Sciatic nerve (tissue), 2 donors: ENCODE measurements at places on chromosomes 11 and 22. TPM values are rescaled to one million over a fixed set of nuclear protein-coding genes. Genes with fewer than 3 reads are reported as not detected.

DNA sequence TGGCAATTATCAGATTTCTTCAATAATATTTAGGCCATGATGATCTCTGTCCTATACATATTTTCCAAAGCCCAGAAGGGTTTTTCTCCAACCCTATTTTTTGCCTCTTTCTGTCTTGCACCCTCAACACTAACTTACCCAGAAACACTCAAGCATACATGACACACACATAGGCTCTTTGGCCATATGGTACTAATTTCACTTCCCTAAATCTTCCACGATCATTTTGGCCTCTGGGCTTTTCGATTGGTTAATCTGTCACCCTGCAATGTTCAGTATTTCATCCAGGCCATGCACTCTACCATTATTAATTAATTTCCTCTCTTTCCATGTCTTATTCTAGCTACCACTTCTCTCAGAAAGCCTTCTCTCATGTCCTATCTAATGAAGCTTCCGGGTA is 59.8 kb downstream of the LUZP2 start:
- DNase-seq: no peak

GRCh38 chr11:86775361-86775760 is 25.0 kb upstream of the PRSS23 start:
- no peak for DNase-seq

DNA sequence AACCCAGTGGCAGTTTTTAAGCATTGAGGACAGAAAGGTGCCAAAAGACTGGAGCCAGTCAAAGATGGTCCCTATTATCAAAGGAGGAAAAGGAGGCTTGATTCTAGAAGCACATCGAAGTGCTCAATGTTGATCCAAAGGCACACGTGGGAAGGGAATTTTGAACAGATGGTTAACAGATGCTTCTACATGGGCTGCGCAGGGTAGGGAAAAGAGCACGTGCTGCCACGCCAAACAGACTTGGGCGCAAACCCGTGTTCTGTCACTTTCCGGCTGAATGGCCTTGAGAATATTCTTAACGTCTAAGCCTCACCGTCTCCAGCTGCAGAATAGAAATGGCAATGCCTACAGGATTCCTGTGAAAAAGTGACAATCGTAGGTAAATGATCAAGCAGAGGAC is 217.9 kb upstream of the MTNR1B start:
- no peak for DNase-seq

DNA sequence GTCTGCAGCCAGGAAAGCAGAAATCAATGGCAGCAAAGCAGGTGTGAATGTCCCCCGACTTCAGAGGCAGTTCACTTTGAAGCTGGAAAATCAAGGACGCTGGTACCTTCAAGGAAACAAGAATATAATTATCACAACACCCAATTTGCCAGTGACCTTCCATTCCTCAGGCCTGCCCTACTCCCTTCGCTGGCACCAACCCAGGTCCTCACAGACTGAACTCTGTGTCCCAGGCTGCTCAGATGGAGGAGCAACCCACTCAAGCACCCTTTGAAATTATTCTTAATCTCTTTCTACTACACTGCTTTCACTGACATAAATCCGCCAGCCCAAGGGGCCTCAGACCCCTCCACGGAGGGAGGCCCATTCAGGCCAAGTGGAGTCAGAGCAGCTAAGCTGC is 64.7 kb upstream of the WT1 start:
- DNase-seq: no peak

DNA sequence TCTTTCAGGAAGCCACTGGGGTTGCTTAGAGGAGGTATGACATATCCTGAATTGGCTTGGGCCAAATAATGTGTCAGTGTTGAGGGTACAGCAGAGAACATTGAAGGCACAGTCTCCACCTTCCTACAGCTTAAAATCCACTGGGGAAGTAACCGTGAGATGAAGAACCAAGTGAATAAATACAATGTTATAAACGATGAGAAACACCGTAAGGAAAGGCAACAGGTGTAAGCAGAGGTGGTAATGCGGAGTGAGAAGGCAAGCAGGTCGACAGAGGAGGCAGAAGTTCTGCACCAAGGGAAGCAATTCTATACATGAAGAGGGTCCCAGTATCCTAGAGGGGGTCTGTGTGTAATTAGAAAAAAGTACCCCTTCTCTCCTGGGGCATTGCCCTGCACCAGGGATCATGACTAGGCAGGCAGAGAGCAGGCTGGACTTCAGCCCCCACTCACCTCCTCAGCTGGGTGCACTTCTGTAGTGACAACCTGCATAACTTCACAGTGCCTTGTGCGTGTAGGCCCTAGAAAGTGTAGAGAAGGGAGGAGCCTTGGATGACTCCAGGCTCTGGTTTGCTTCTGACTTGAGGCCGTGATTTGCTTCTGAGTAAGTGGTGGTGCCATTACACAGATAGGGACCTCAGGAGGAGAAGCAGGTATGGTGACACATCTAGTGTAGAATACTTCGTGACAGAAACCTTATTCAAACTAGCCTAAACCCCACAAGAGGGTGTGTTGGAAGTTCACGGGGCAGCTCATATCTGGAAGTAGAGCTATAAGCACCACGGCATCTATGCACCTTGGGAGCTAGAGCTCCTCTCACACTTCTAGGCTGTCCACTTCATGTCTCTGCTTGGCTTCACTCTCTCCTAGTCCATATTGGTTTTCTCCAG is 4.9 kb downstream of the MYOD1 start:
- no peak for DNase-seq

DNA sequence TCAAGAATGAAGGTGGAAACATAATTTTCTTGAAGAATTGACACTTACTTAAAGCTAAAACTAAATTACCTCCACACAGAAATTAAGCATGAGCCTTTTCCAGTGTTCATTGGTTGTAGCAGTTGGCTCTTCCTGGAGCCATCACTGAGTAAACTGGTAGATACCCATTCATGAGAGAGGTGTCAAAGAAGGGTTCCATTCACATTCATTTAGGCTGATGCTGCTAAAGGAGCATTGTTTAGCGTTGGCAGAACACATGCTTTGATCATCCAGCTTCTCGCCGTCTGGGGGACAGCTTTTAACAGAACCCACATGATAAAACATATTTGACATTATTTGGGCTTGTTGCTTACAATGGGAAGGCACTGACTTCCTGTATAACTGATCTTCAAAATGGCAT is 71.6 kb downstream of the TNRC6B start:
- no peak for DNase-seq

- DNase-seq: no peak
These were observed 363.3 kb upstream of the CCDC90B start for GRCh38 chr11:83649528-83649855.

GRCh38 chr22:49699928-49700498 is 127.7 kb downstream of the BRD1 start:
- peak; percentile 35 for DNase-seq

GRCh38 chr22:21731503-21731902 is 4.1 kb downstream of the YPEL1 start:
- DNase-seq: no peak

GRCh38 chr22:44965171-44965570 is 44.6 kb downstream of the PHF21B start:
- DNase-seq: no peak

GRCh38 chr22:41596776-41597634 is 7.4 kb upstream of the PMM1 start:
- DNase-seq: no peak

DNA sequence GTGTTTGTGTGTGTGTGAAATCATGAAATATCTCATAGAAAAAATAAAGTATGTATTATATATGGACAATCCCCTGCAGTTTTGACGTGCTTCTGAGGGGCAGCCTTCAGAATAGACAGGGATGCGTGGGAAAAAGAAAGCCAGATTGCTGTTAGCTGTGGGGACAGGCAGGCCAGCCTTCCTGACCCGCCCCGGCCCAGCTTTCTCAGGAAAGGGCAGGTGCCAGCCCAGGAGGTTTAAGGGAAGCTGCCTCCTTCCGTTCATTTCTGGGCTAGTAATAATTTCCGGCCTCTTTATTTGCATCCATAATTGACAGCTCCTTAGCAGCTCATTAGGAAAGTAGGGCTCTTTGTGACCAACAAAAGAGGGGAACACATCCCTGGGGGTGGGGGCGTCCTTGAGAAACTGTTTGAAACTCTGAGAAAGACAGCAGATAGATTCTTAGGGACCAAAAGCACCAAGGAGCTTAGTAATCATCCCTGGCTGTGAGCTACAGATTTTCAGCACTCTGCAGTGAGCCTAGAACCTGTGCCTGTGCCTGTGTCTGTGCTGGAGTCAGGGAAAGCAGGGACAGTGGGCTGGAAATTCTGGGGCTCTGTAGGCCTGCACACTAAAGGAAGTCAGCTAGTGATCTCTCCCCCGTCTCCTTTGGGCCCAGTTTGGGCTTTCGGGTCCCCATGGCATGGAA is 632.9 kb upstream of the CADM1 start:
- DNase-seq: no peak

GRCh38 chr22:18996376-18996900 is 60.3 kb upstream of the PRODH start:
- DNase-seq: no peak

- DNase-seq: no peak
These were observed 1.9 kb downstream of the CD151 start for GRCh38 chr11:834371-835316.

DNA sequence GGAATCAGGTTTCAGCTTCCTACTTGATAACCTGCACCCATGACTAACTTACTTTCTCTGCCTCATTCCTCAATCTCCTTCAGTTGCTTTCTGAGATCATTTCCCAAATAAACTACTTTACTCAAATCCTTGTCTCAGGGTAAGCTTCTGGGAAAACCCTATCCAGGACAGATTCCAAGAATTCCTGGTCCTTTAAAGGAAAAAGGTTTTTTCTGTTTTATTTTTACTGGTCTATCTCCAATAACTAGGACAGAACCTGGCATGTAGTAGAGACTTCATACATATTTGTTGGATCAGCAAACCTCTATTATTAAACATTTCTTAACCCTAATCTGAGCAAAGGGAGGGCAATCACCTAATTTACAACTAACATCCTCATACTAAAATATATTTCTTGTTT is 910.5 kb upstream of the CHORDC1 start:
- no peak for DNase-seq

- no peak for DNase-seq
These were observed 104.6 kb upstream of the SORL1-AS1 start for GRCh38 chr11:121557348-121557747.

DNA sequence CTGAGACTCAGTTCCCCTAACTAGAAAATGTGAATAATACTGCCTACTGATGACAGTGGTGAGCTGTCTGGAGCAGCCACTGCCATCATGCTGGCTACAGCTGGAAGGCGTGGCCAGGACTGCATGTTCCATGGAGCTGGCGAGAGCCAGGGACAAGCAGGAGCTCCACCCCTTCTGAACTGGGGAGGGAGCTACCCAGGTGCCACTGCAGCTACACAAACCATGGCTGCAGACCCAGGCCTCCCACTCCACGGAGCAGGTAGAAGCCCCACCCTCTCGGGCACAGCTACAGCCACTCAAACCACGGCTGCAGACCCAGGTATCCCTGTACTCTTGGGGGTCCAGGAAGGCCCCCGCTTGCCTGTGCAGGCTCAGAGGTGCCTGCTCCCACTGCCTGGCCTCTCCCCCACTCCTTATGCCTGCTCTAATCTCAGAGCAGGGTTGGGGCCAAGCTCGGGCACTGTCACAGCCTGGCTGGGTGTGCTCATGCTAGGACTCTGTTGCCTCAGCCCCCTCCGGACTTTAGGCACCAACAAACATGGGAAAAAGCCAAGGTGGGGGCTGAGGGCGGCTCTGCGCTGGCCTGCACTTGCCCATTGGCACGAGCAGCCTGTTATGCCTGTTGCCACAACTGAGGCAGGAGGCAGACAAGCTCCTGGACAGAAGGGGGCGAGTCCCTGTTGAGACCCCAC is 51.7 kb downstream of the RAB30 start:
- no peak for DNase-seq

- DNase-seq: no peak
These were observed 13.6 kb downstream of the UCP2 start for GRCh38 chr11:73969091-73969490.

GRCh38 chr11:86202013-86202336 is 42.6 kb upstream of the EED start:
- no peak for DNase-seq

DNA sequence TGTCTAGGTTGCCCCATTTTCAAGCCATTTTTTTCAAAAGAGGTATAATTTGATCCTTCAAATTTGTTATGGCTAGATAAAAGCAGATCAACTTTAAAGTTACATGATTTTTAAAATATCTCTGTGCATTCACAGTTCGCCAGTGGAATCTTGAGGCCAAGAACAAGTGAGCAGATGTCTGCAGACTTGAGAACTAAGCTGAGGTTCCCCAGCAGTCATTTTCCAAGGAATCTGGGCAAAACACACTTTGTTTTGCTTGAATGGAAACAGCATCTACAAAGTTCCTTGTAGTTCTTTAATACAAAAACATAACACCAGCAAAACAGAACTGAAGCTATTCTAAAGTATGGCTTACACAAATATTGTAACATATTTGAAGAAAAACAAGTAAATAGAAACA is 7.7 kb downstream of the MPPED2 start:
- DNase-seq: no peak

GRCh38 chr11:96211436-96211835 is 131.6 kb downstream of the MAML2 start:
- no peak for DNase-seq

GRCh38 chr11:119839476-119840133 is 110.6 kb upstream of the NECTIN1 start:
- no peak for DNase-seq

DNA sequence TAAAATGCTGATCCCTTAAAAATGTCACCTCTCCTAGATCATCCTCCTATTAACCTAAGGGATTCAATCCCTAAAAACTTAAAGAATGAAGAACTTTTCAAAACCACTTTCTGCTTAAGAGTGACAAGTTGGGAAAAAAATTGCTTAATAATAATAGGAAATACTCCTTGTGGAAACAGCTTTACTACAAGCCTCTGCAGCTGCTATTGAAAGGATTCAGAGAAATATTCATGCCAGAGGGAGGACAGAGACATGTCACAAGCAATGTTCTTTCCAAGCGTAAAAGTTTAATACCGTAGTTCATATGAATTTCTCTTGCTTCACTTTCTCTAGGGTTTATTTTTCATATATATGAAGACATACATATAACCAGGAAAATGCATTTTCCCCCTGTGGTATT is 98.2 kb downstream of the ARHGAP20 start:
- DNase-seq: no peak

- no peak for DNase-seq
These were observed 76.0 kb downstream of the FDX1 start for GRCh38 chr11:110505528-110506284.

DNA sequence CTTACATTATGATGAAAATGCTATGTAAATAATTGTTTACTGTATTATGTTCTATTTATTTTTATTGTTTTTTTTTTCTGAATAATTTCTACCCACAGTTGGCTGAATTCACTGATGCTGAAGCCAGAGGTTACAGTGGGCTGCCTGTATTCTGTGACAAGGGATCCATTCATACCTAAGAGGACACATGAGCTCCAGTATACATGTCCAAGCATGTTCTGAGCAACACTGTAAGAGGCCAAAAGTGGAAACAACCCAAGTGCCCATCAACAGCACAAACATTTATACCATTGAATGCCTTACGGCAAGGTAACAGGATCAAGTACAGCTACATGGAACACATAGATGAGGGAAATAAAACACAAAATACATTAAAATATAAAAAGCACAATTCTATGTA is 1.4 kb upstream of the SRSF8 start:
- DNase-seq: no peak

Gene PTPN5
- 3.2 TPM for total RNA-seq

Gene ANO9
- 0.98 TPM for total RNA-seq

Gene MPPED2
- total RNA-seq: 8.0 TPM

Gene KMT5B
- total RNA-seq: 59.0 TPM

Gene JAM3
- total RNA-seq: 126 TPM

Gene CBY1
- 31.4 TPM for total RNA-seq

Gene RELA
- 95.6 TPM for total RNA-seq

Gene DNAJB7
- not detected for total RNA-seq
